Stimulated activated CD4-positive, alpha-beta T cell treated with anti-CD3 and anti-CD28 coated beads, TNF-alpha, amount 100 ng/mL, for 48 hours (primary cell): ENCODE measurements at places on chromosomes 16 and 17.

DNA sequence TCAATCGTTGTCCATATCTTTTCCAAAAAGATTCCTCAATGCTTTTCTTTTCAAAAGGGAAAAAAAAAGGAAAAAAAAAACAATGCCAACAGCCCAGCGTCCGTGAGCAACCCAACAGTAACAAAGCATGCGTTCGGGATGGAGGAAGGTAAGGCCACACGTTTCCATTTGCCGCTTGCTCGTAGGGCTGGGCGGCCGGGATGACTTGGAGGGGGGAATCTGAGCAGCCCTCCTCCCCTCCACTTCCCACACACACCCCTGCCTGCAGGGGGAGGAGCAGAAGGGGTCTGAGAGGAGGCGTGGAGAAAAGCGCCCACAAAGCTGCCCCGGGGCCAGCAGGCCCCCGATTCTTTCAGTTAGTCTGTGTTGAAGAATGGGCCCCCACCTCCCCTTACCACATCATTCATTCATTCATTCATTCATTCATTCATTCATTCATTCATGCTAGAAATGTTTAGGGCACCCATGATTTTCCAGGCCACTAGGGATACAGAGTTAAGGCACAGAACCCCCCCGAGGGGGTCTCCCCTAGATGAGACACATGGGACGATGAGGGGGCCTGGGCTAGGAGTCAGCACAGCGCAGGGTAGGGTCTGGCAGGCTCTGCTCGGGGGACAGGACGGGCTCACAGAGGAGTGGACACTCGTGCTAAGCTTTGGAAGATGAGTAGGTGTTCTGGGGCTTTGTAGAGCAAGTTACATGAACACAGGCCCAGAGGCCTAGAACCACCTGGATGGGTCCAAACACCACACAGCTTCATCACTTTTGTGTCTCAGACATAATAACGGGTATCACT, 10.9 kb upstream of the TBX2 start:
- no peak for DNase-seq

DNA sequence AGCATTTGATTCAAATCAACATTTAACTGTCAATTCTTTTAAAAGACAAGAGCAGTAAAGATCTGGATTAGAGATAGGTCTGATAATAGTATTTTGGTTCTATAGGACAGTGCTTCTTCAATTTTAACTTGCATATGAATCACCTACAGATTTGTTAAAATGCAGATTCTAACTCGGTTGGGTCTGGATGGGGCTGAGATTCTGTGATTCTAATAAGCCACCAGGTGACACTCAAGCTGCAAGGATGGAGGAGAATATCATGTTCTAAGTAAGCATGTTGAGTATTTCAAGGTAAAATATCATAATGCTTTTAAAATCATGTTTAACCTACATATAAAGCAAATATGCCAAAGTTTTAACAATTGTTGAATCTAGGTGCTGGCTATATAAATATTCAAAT, 15.8 kb downstream of the TSPOAP1 start:
- no peak for DNase-seq

- DNase-seq, result no peak
These were observed 4.7 kb upstream of the CMTM2 start for GRCh38 chr16:66574531-66574930.

- DNase-seq, result no peak
These were observed 177.2 kb downstream of the TMEM132E start for GRCh38 chr17:34756637-34757021.

GRCh38 chr16:53131363-53132071, 76.7 kb downstream of the CHD9 start:
- peak; percentile 37 for DNase-seq

DNA sequence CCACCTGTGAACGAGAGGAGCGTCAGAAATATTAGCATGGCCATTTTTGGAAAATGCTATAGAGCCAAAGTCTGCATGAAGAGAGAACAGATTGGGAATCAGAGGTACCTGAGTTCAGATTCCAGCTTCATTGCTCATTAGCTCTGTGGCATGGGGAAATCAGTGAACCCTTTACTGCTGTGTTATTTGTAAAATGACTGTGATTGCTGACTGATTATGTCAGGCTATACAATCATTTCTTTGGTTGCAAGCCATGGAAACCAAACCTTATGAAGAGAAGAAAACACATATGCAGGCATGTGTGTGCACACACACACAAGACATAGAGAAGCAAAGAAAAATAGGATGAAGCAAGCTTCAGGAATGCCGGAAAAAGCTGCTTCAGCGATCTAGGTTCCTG, 101.4 kb upstream of the HSBP1 start:
- DNase-seq, result no peak

GRCh38 chr16:31350275-31351005, 4.5 kb upstream of the ITGAX start:
- no peak for DNase-seq

- DNase-seq, result no peak
These were observed 43.5 kb downstream of the PKD1 start for GRCh38 chr16:2092256-2092620.

DNA sequence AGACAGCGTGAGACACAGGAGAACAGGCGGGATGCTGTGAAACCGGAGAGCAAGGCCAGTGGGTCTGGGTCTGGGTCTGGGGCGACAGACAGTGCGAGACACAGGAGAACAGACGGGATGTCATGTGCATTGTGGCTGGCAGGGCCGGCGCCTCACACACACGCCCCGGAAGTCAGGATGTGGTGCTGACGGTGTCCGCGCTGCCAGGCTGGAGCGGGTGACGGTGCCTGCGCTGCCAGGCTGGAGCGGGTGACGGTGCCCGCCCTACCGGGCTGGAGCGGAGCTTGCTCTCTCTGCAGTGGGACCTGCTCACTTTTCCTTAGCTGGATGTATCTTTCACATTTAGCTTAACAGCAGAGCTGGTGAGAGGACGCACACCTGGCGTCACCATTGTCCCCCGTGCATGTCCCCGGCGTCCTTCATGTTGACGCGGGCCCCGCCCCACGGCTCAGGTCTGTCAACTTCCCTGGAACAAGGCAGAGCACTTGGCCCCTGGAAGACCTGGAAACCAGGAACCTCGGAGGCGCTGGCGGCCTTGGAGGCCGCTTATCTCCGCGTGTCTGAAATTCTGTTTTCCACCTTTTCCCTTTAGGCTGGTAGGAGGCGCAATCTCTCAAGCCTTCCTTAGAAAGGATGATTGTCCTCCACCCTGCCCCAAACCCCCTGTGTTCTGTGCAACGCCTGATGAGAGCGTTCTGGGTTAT, 43.0 kb upstream of the ZNF750 start:
- peak; percentile 49 for DNase-seq

DNA sequence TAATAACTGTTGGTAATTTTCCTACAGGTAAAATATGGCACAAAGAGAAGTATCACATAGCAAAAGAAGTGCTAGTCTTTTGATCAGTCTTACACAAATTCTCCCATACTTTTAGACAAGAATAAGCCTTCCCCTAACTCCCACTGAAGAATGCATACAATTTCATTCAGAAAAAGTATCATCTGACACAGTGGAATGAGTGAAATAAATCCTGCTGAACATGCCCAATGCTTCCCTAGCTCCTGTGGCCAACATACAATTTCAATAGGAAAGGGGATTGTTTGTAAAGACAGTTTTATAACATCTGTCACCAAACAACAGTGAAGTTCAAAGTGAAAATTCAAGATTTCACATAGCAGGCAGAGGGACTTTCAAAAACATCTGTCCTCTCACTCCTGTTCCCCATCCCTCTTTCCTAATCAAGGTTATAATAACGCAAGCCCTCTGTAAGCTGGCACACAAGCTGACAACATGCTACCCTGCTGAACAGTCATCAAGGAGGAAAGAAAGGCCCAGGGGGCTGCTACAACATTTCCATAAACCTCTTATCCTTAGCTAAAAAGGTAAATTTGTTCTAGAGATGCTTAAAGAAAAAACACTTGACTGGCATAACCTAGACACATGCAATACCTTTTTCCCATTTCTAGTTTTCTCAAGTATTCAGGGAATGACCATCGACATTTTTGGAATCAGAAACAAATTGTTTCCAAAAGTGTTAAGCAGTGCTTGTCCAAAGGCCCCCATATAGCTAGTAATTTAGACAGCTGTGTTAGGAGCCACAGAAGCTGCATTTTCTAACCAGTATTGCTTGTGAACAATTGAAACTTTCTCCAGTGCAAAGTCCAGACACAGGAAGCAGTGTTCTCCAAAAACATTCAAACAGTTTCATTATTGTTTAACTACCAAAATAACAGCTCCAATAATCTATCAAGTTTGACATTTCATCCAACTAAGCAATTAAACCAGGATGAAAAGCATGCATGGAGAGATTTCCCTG, 11.5 kb upstream of the RFFL start:
- no peak for DNase-seq

GRCh38 chr17:53628011-53628410, 194.7 kb upstream of the KIF2B start:
- DNase-seq, result no peak

DNA sequence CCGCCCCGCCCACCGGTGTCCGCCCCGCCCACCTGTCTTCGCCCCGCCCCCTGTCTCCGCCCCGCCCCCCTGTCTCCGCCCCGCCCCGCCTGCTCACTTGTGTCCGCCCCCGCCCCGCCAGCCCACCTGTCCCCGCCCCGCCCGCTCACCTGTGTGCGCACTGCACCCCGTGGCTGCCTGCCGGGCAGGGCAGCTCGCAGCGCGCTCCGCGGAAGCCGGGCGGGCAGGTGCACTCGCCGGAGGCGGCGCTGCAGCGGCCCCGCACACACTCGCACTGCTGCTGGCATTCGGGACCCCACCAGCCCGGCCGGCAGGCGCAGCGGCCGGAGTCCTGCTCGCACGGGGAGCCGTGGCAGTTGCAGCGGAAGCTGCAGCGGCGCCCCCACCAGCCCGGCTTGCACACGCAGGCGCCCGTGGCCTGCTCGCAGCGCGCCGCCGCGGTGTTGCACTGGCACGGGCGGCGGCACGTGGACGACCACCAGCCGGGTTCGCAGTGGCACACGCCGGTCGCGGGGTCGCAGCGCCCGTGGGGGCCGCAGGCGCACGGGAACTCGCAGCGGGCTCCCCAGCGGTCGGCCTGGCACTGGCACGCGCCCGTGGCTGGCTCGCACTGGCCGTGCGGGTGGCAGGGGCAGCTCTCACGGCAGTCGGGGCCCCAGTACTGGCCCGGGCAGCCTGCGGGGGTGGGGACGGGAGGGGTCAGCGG, 2.1 kb downstream of the SCARF1 start:
- no peak for DNase-seq

- no peak for DNase-seq
These were observed 45.1 kb downstream of the RBFOX3 start for GRCh38 chr17:79565606-79566250.

DNA sequence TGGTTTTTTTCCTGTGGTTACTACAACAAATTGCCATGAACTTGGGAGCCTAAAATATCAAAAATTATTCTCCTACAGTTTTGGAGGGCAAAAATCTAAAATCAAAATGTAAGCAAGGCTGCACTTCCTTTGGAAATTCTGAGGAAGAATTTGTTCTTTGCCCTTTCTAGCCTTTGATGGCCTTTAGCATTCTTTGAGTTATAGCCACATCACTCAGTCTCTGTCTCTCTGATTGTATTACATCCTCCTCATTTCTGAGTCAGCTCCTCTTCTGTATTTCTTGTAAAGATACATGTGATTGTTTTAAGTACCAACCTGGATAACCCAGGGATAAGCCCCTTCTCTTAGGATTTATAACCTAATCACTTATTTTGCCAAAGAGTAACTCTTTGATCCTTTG, 282.0 kb downstream of the BCAS3 start:
- DNase-seq, result no peak

GRCh38 chr17:77905266-77905665, 53.2 kb upstream of the TNRC6C start:
- DNase-seq, result no peak

- DNase-seq, result no peak
These were observed 132.4 kb upstream of the CHMP6 start for GRCh38 chr17:80859002-80859941.

DNA sequence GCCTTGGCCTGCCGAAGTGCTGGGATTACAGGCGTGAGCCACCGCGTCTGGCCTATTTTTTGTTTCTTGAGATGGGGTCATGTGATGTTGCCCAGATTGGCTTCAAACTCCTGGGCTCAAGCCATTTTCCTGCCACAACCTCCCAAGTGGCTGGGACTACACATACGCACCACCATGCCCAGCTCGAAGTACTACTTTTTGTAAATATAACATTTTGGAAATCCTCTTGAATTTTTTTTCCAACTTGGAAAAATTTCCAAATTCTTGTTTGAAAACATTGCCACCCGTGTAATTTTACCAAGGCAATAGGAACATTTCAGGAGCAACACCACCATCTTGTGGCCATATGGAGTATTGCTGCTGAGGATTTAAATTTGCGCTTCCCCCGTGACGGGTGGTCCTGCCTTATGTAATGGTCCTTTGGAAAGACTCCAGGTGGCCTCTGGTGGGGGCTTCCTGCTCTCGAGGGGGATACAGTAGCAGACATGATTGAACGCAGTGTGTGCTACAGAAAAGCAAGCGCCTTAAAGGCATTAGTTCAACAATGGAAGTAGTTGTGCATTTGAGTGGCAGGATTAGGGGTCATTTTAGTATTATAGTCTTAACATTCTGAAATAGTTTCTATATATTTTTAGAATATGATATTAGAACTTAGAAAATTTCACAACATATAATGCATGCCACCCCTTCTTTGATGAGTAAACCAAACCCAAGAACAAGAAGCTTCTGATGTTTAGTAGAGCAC, 8.0 kb downstream of the FLYWCH1 start:
- peak; percentile 38 for DNase-seq

GRCh38 chr16:70434484-70435260, 4.2 kb downstream of the ST3GAL2 start:
- no peak for DNase-seq

GRCh38 chr16:85440744-85441143, 172.4 kb upstream of the GSE1 start:
- no peak for DNase-seq

DNA sequence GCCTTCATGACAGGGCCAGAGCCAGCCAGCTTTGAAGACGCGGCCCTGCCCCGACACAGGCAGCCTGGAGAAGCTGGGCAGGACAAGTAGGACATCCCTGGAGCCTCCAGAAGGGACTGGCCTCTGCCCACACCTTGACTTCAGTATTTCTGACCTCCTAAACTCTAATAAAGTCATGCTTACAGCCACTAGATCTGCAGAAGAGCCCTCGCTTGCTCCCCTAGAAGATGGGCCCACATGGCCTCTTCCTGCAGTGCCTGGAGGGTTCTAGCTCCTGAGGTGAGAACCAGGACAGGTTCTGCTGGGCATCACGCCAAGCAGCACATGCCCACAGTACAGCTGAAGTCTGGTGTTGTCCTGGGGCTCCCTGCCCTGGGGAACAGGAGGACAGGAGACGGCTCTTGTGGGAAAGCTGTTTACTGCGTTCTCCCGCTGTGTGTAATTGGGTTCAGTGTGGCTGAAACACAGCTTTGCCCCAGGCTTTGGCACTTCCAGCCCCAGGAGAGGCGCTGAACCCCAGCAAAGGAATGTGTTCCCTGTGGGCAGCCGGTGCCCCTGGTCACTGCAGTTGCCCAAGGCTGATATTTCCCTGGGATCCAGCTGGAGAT, 2.6 kb downstream of the APRT start:
- no peak for DNase-seq

GRCh38 chr16:28924762-28925385, at the start of gene RABEP2:
Gene RABEP2 (minus strand): TSS chr16:28925238. CDS start chr16:28925163, 75 bp downstream.
- DNase-seq, result peak; percentile 97
